ENCODE measurements at places on chromosomes 16 and 17. TPM values are rescaled to one million over a fixed set of nuclear protein-coding genes. Genes with fewer than 3 reads are reported as not detected.
A peak's percentile ranks its signal among the peaks of the same experiment; 100 is the strongest.

DNA sequence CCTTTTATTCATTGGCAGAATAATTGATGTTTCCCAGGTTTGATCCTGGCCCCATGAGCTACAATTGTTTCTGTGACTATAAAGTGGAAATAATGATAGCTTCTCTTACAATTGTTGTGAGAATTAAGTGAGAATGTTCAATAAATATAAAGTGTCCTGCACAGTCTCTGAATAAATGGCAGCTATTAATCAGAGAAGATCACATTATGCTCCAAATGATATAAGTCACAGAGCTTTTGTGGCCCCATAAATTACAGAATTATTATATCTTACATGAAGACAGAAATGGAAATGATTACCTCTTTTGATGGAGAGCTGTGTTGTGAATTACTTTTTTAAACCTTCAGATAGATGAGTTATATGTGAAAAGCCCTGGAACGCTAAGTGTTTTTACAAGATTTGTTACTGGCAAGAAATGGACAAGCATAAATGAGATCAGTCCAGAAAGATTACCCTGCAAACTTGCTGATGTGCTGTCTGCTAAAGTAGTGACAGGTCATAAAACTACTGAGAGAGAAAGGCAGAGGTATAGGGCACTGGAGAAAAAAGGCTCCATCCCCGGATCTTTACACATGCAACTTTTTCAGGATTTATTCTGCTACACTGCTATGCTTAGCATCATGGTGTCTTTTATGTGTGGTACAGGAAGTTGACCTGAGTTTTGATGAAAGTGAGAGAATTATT is 750.9 kb upstream of the GOT2 start:
- no peak for DNase-seq

The MAPT gene
- 3.1 TPM for total RNA-seq

DNA sequence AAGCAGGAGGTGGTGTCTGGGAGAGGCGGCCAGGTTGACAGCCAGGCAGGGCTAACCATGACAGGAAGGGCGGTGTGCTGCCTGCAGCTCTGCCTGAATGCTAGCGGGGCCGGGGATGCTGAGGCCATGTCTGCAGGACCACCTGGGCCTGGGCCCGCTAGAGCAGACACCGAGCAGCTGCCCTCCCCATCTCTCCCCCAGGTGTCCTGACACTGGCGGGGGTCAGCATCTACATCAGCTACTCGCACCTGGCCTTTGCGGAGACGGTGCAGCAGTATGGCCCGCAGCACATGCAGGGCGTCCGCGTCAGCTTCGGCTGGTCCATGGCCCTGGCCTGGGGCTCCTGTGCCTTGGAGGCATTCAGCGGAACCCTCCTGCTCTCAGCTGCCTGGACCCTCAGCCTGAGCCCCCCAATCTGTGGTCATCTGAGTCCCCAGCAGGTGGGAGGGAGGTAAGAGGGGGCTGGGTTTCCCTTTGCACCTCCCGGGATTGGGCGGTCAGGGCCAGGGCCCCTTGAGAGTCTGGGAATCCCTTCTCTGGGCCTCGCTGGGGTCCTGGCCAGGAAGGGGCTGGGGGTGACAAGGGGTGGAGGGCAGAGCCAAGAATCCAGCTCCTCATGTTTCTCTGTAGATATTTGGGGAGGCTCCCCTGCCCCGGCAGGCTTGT is 7.5 kb downstream of the TMEM235 start:
- no peak for DNase-seq

DNA sequence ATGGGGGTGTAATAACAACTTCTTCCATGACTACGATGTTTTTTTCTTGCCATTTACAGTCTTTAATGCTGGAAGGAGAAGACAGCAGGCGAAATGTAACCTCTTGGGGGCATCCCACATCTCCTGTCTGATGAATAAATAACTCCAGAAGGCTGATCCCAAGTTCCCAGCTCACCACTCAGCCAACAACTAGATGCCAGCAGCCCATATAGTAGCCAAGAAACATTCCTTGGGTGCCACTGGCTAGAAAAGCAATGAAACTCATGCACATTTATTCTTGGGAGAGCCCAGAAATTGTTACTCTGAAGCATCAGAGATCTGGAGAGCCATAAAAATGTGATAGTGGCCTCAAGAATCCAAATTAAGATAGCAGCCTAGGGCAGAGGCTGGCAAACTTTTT is 22.7 kb upstream of the TMEM101 start:
- no peak for DNase-seq

- no peak for DNase-seq
These were observed 99.6 kb downstream of the ADCY9 start for GRCh38 chr16:4016658-4017057.

DNA sequence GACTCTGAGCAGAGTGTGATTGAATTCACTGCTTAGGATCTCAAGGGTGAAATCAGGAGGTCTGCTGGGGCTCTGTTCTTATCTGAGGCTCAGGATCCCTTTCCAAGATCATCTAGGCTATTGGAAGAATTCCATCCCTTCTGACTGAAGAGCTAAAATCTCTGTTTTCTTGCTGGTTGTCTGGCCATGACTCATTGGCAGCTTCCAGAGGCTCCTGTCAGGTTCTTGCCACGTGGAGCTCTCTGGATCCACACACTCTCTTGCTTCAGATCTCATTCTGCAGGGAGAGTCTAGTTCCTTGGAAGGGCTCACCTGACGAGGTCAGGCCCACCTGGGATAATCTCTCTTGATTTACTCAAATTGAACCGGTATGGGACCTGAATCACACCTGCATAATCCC is 930.7 kb downstream of the CDH8 start:
- DNase-seq = no peak

DNA sequence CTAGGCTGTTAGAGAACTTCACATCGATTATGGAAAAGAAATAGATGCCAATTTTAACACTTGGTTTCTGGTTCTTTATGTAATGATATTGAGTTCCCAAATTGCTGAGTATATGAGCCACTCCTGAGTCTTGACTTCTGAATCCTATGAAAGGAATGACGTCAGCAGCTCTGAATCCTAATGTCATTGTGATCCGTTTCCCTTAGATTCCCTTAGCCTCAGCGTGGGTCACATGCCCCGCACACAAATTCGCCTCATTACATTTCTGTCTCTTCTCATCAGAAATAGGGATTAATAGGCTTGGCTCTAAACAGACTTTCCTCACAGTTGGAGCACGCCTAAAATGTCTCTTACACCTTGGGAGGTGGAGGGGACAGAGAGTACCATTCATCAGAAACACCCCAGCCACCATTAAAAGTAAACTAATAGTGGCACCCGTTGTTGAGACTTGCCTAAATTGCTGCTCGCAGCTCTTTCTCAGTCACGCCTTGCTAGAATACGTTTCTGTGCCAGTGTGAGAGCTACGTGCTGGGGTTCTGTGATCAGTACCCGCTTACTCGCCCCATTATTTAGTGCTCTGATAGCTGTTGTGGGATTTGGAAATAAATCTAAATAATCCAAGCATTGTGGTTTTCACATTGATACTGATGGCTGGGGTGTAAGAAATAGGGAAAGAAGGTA is 7.1 kb downstream of the MRM3 start:
- no peak for DNase-seq

- DNase-seq = no peak
These were observed 34.4 kb upstream of the SLC39A11 start for GRCh38 chr17:73126716-73127473.

- DNase-seq = peak; percentile 65
These were observed 15.9 kb downstream of the ARHGAP23 start for GRCh38 chr17:38444151-38444550.

DNA sequence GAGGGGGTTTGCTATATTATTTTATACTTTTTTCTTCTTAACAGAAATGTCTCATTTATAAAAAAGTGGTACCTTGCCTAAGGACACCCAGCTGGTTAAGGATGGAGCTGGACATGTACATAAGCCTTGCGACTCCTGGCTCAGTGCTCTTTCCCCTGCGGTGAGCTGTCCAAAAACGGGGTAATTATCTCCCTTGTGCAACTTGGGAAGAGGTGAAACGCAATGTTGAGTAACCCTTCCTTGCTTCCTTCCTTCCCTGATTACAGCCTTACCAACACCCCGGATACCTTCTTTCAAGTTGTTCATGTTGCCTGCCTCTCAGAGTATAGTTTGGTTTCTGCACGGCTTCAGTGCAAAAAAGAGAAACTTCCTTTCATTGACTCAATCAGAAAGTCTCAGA is 94.1 kb upstream of the XYLT1 start:
- no peak for DNase-seq

DNA sequence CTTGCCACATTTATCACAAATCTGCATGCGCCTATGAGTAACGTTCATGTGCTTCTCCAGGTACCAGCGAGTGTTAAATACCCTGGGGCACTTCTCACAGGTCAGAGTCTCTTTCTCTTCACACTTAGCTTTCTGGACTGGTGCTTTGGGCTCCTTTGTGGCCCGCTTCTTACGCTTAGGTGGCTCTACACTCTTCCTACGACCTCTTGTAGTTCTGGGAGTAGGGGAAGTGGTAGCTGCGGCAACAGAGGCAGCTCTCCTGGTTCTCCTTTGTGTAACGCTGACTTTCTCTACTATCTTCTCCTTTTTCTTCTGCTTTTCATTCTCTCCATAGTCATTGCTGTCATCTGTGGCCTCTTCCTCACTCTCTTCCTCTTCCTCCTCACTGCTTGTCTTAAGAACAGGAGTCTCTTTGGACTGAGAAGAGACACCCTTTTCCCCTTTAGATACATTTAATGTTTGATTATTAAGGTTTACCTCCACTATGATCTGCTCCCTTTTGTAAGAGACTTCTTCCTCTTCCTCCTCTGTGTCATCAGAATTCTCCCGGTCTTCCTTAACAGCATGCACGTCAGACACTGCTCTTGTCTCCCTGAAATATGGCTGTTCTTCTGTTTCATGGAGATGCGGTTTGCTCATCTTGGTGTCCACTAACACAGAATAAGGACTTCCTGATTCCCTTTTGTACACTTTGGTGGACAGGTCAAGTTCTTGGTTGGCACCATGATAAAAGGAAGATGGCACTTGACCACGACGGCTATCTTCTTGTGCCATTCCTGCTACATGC is 45.0 kb downstream of the ZNF652 start:
- DNase-seq = no peak

GRCh38 chr17:43924558-43924957 is 17.2 kb upstream of the MPP2 start:
- DNase-seq = no peak

GRCh38 chr16:85553436-85554113 is 59.5 kb upstream of the GSE1 start:
- peak; percentile 53 for DNase-seq

GRCh38 chr16:1432388-1433262 is 1.7 kb downstream of the PERCC1 start:
- no peak for DNase-seq

The PRSS22 gene
- total RNA-seq = 25.1 TPM

- no peak for DNase-seq
These were observed 88.4 kb upstream of the ATF7IP2 start for GRCh38 chr16:10297341-10298006.

The NKD1 gene
- 61.5 TPM for total RNA-seq

GRCh38 chr16:19113577-19114358 is at the start of gene ITPRIPL2:
ITPRIPL2 (plus strand) TSS chr16:19113964; CDS start chr16:19114462, 498 bp downstream.
- peak; percentile 76 for DNase-seq

DNA sequence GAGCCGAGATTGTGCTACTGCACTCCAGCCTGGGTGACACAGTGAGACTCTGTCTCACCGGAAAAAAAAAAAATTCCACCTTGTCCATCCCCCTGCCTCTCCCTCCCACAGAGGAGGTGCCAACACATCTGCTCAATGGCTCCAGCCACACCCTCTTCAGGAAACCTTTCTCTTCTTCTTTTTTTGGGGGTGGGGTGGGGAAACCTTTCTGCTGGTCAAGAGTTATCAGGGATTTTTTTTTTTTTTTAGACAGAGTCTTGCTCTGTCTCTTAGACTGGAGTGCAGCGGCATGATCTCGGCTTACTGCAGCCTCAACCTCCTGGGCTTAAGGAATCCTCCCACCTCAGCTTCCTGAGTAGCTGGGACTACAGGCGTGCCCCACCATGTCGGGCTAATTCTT is 18.7 kb downstream of the TNS4 start:
- no peak for DNase-seq

DNA sequence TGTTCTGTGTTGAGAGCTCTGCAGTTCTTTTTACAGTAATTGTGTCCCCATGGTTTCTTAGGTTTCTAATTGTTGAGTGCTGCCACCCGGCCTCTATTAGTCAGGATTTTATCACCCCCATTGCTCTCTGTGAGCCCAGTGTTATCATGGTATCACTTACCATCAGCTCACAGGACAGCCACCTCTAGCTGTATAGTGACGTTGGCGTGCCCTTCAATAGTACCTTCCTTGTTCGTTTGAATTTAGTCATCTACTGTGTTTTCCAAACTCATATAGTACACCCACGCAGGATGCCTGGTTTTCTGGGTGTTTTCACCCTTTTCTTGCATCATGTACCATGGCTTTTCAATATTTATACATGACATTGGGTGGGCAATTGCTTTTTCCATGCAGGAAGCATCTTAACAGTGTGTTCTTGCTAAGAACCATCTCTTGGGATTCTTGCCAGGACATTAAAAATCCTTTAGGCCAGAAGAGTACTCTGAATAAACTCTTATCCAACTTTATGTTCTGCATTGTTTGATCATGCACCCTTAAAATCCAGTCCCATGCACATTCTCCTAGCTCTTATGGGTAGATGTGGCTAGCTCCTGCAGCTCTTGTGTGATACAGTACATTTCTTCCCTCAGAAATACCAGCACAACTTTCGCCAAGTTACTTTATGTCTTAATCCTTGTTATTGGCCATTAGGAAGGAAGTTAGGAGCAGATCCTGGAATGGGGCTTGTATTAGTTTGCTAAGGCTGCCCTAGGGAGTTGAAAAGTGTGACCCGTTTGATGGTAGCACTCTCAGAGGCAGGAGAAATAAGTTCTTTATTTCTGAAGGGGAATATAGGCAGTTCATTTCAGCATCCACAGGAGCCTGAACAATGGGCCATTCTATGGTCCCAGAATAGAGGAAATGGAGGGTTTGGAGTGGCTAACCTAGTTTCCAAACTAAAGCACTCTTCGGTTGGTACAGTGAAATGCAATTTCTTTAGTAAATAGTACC is 11.3 kb upstream of the ABCA10 start:
- no peak for DNase-seq

GRCh38 chr17:75301502-75302206 is 12.4 kb upstream of the SLC25A19 start:
- no peak for DNase-seq

All from mesothelial cell of epicardium (in vitro differentiated cells).